ENCODE measurements at places on chromosomes 13 and 19.
A peak's percentile ranks its signal among the peaks of the same experiment; 100 is the strongest.

DNA sequence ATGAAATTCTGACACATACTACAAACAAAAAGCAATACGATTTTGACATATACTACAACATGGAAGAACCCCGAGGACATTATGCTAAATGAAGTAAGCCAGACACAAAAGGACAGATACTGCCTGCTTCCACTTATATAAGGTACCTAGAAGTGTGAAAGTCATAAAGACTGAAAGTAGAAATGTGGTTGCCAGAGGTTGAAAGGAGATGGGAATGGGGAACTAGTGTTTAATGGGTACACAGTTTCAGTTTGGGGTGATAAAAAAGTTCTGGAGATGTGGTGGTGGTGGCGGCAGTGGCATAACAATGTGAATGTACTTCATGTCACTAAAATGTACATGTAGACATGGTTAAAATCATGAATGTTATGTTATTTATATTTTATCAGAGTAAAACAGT lies 12.1 kb upstream of the NDFIP2 start:
- no peak for DNase-seq

DNA sequence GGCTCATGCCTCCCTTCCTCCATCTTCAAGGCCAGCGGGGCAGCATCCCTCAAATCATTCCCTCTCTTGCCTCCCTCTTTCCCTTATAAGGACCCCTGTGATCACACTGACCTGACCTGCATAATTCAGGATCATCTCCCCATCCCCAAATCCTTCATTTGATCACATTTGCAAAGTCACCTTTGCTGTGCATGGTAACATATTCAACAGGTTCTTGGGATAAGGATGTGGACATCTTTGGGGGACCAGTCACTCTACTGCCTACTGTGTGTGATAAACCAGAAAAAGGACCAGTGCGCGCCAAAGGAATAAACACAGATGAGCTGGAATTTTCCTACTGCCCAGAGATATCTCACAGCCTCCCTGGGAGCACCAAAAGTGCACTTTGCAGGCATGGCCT lies 7.9 kb downstream of the OPA3 start:
- DNase-seq, result no peak

- DNase-seq, result no peak
Measured at GRCh38 chr13:111954661-111955411, 112.1 kb upstream of the SOX1 start.

DNA sequence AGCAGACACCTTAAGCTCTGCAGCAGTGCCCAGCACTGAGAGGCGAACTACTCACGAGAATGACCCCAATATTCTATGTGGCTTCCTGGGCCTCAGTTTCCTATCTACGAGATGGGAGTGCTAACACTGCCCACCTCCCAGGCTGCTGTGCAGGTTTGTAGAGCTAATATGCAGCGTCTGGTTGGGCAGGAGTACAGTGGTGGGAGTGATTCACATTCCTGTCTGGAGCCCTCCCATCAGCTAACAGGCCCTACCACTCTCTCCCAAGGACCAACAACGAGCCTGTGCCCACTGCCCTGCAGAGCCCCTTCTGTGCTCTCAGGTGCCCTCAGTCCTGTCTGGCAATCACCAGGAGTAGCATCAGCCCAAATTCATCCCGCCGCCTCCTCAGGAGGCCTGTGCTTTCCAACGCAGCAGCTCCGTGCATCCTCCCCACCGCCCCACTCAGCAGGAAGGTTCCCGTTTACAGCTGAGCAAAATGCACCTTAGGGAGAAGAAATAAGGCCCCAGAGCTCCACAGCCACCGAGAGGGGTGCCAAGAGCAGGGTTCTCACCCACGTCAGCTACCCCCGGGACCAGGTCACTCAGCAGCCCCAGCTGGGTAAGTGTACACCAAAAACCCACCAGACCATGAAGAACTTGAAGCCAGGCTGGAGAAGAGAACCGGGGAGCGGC lies 6.6 kb downstream of the AKT2 start:
- no peak for DNase-seq

DNA sequence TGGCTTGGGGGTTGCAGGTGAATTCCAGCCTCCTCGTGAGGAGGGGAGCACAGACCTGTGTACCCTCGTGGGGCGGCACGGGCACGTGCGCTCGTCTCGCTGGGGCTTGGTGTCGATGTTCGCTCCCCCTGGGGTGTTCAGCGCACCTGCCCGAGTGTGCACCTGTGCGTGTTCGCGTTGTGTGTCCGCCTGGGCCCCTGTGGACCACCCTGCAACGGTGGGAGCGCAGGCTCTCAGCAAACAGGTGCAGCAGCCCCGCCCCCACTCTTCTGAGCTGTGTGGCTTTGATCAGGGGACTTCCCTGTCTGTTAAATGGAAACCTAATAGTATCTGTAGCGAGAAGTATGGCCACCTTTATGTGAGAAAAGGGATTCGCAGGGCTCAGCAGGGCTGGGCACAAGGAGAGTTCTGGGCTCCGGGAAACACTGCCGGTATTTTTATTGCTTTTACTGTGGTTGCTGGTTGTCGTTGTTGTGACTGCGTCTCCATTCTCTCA lies 549 bp downstream of the SMIM17 start:
- no peak for DNase-seq

GRCh38 chr19:12374026-12374425 lies 8.5 kb upstream of the ZNF442 start:
- no peak for DNase-seq

DNA sequence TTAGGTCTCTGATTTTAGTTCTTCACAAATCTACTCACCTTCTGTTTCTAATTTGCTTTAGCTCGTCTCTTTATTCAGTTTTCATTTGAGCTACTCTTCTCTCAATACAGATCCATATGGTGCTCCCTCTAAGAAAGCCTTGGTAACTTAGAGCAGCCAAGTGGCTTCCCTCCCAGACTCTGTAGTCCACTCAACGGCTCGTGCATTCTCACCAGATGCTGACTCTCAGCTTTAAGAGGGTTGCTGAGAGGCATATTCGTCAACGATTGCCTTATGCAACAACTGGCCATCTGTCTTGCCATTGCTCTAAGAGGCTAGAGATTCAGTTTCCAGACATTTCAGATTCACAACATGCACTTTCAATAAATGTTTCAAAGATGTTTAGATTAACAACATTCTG lies 785.8 kb upstream of the SLC10A2 start:
- DNase-seq, result no peak

DNA sequence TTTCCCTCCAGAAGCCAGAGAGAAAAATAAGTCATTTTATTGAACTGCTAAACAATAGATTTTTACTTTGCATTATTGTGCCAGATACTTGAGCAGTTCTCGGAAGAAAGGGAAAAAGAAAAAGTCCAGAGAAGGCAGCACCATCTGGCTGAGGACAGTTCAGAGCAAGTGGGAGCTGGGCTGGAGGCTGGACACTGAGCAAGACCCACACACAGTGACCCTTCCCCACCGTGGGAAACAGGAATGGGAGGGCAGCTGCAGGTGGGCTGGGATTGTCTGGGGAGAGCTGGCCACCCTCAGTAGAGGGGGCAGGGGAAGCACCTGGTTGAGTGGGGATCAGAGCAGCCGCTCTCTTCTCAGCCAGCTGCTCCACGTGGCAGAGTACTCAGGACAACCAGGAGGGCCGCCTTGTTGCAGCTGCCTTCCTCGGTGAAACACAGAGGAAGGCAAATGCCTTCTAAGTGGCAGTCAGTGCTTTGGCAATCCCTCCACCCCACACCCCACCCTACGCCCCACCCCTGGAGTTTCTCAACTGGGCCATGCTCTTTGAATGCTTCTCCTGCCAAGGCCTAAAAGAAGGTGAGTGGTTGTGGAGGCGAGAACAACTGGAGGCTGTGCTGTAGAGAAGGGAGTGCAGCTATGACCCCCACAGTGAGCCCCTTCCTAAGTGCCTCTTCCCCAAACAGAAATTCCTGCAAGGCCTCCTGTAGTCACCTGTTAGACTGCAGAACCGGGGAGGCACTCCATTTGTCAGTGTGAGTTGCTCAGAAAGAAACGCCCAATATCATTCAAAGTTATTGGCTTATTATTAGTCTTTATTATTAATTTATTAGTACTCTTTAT lies 179.3 kb downstream of the ZIC5 start:
- no peak for DNase-seq

- DNase-seq, result no peak
Measured at GRCh38 chr13:29939158-29939557, 88.7 kb upstream of the UBL3 start.

- peak; percentile 15 for DNase-seq
Measured at GRCh38 chr13:32408296-32409000, 19.5 kb downstream of the N4BP2L1 start.

DNA sequence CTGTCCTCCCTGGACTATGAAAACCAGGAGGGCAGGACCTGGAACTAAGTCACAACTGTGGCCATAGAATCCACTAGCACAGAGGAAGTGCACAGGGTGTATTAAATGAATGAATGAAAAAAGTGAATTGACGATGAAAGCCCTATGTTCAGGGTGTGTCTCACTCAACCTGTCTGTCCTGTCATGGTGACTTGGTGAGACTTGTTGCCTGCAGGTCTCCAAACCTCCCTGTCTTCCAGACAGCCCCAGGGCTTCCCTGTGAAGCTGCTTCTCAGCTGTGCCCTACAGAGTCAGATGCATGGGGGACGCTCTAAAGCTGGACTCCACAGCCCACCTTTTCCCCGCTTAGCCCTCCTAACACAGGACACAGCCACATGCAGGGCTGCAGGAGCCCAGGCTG lies 4.8 kb upstream of the IGFL1 start:
- DNase-seq, result no peak

DNA sequence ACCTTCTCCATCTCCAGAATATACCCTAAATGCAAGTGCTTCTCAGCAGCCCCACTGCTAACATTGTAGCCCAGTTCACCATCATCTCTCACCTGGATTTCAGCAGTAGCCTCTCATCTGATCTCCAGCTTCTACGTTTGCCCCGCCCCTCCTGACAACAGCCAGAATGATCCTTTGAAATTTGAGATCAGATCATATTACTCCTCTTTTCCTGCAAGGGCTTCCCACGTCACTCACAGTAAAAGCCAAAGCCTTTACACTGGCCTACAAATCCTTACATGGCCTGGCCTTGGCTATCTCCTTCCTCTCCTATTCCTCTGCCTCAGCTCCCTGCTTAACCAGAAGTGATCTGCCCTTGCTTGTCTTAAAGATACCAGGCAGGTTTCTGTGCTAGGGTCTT lies 94.3 kb upstream of the NBEA start:
- no peak for DNase-seq

Measured in NCI-H1417 treated with DMSO at 0.1 percent for 48 hours (cell line).